ENCODE measurements at places on chromosomes 12 and 14.

DNA sequence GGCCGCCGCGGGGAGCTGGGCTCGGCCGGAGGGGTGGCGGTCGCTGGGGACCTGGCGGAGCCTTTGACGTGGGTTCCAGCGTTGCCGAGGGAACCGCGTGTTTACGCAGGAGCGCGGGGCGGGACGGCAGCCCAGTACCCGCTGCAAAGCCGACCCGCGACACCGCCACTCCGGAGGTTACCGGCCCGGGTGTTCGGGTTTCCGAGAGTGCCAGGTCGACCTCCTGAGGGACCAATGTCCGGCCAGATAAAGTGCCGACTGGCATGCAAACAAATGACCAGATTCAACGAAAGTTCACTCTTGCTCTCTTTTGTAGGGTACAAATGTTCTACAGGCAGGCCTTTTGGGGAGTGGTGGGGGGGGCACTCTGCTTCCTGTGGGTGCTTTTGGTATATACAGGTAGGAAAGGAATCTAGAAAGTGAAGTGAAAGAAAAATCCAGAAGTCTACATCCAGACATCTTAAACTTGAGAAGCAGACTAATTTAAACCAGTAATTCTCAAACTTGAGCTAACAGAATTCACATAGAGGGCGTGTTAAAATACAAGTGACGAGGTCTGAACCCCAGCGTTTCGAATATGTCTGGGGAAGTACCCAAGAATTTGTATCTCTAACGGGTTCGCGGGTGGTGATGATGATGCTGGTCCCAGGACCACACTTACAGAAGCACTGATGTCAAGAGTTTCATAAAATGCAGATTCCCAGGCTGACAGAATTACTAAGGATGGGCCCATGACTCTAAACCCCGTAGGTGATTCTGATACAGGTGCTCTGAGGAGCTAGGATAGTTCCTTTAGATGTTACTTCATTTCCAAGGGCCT, at the start of gene GPR135:
Gene GPR135, minus strand, starts transcription at position 65 of the 820 bp plus-strand sequence. CDS start 154 bp downstream, outside the sequence.
- DNase-seq, result peak; percentile 13

DNA sequence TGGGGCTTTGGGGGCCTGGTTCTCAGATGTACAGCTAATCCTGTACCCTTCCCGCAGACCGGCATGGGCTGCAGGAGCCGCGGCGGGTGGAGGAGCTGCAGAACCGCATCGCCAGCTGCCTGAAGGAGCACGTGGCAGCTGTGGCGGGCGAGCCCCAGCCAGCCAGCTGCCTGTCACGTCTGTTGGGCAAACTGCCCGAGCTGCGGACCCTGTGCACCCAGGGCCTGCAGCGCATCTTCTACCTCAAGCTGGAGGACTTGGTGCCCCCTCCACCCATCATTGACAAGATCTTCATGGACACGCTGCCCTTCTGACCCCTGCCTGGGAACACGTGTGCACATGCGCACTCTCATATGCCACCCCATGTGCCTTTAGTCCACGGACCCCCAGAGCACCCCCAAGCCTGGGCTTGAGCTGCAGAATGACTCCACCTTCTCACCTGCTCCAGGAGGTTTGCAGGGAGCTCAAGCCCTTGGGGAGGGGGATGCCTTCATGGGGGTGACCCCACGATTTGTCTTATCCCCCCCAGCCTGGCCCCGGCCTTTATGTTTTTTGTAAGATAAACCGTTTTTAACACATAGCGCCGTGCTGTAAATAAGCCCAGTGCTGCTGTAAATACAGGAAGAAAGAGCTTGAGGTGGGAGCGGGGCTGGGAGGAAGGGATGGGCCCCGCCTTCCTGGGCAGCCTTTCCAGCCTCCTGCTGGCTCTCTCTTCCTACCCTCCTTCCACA, 7.6 kb downstream of the NR4A1 start:
- peak; percentile 54 for DNase-seq

DNA sequence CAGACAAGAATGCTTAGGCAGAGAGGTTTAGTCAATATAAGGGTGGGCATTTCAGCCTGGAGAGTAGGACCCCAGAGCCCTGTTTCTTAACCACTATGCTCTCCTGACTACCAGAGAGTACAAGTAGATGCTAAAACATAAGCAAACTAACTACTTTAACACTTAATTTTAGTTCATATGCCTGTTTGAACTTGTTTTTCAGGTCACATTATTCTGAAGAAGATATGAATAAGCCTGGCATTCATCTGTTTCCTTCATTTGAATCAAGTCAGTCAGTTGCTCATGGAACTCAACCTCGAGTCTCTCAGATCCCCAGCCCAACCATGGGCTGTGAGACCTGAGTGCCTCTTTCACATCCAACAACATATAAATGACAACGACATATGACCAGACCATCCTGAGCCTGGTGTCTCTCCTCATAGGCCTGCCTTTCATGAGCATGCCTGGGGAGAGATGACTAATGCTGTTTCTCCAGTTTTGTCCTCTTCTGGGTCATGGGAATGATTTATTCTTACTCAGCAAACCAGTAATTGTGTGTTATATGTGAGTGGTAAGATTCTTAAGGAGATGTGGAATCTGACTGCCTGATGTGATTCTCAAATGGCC, 251.1 kb upstream of the BTG1 start:
- DNase-seq, result peak; percentile 58

GRCh38 chr12:1949771-1950470, 31.5 kb upstream of the CACNA2D4 start:
- no peak for DNase-seq

GRCh38 chr12:9935026-9935425, 2.9 kb upstream of the CLEC2A start:
- DNase-seq, result no peak

GRCh38 chr12:13940335-13940865, 41.0 kb downstream of the GRIN2B start:
- DNase-seq, result no peak

DNA sequence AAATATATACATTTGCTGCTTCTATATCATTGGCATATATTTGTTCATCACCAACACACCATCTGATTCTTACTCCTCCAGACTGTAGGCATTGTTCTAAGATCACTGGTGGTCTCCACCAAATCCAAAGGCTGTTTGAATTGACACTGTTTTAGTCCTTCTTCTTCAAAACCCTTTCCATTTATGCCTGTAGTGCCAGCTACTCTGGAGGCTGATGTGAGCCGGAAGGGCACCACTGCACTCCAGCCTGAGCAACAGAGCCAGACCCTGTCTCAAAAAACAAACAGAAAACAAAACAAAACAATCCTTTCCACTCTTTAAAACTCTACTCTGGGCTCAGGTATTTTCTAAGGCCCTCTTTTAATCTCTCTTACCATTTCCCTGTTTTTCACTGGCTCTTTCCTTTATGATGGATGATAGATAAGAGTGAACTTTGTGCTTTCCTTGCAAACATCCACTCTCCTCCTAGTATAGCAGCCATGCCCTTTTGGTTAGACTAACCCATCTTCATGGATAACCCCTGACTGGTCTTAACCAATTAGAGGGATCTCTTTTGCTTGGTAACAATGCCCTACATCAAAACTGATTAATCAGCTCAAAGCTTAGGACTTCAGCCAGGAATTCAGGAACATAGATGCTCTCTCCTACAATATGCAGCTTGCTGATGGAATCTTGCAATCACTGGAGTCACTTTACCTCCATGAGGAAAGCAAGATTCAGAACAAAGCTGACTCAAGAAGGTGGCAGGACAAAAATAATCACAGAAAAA, 24.9 kb downstream of the SPTSSA start:
- DNase-seq, result no peak

- peak; percentile 87 for DNase-seq
Measured at GRCh38 chr12:8156845-8157244, at the start of gene ZNF705A. Gene ZNF705A, plus strand, starts transcription at chr12:8157015. Its CDS starts 15,611 bp downstream, at chr12:8172626.

DNA sequence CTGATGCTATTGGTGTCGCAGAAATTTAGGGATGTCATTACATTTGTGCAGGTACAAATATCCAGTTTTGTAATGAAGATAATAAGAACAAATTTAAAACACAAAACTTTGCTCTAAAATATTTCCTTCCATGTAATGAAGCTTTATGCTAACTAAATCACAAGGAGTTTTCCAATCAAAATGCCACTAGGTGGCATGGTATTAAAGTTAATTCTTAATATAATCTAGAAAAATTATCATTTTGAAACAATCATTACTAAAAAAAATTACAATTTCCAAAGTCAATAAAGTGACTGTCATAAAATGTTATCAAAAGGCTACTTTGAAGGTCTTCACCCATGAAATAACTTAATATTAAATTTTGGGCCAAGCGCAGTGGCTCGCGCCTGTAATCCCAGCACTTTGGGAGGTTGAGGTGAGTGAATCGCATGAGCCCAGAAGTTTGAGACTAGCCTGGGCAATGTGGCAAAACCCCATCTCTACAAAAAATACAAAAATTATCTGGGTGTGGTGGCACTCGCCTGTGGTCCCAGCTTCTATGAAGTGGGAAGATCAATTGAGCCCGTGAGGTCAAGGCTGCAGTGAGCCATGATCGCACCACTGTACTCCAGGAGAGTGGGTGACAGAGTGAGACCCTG, 77.4 kb downstream of the KIF21A start:
- no peak for DNase-seq

DNA sequence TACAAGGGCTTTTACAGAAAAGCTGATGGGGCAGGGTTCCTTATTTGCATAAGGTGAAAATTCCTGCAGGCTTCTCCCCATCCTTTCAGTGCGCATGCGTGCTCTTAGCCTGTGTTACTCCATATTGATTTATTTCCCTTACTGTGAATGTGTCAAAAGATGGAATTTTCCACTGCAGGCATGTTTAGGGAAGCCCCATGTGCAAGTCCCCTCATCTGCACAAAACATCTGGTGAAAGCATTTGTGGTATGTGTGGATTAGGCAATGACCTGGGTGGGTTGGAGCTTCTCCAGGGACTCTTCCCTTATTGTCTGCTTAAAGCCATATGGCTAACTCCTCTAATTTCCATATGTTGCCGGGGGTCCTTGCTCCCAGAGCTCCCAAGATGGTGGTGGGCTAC, 912.7 kb upstream of the LRFN5 start:
- DNase-seq, result no peak

- no peak for DNase-seq
Measured at GRCh38 chr12:16294376-16294956, 17.0 kb upstream of the SLC15A5 start.

GRCh38 chr14:26410189-26410685, 187.6 kb downstream of the NOVA1 start:
- no peak for DNase-seq

DNA sequence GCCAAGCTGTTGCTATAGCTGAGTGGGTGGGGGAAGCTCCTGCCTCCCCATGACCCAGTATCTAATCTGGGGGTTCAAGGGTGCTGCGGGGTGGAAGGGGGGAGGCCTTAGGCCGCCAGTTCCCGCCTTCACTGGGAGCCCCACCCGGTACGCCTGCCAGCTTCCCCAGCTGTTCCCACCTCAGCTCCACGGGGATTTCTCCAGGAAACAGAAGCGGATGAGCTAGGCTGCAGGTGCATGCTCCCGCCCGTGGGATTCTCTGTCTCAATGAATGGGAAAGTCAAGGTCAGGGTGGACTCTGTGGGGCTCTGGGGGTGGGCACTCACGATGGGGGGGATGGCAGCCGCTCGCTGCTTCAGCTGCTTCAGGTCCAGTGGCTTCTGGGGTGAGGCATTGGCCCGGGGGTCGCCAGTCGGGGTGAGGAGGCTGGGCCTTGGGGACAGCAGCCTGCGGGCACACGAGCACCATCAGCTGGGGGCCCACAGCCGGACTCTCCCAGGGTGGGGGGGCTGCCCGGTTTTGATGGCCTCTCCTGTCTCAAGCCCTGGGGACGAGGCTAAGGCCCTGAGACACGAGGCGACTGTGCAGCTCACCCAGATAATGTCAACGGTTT, 68.6 kb downstream of the RFLNA start:
- no peak for DNase-seq

DNA sequence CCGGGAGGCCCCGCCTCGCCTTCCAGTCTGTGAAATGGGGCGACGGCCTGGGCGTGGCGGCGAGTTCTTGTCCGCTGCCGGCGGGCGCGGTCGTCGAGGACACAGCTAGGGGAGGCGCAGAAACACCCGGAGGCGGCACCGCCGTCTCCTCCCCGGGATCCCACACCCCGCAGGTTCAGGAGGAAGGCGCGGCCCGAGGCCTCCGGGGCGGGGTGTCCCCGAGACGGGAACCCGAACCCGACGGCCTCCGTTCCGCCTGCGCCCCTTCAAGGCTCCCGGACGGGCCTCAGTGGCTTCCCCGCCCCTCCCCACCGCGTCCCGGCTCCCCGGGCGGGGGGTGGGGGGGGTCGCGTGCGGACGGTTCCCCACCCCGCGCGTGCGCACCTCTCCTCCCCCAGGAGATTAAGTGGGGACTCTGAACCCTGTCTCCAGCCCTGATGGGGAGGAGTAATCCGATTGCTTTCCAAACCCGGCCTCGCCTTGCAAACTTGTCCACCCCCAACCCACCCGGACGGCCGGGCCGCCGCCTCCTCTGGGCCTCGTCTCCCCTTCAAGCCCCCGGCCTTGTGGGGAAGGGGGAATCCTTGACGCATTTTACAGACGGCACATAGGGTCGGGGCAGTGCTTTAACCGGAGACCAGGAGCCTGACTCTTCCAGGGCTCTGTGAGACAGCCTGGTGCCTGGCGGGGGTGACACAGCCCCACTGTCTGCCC, 35.3 kb upstream of the ANKRD9 start:
- DNase-seq, result no peak

DNA sequence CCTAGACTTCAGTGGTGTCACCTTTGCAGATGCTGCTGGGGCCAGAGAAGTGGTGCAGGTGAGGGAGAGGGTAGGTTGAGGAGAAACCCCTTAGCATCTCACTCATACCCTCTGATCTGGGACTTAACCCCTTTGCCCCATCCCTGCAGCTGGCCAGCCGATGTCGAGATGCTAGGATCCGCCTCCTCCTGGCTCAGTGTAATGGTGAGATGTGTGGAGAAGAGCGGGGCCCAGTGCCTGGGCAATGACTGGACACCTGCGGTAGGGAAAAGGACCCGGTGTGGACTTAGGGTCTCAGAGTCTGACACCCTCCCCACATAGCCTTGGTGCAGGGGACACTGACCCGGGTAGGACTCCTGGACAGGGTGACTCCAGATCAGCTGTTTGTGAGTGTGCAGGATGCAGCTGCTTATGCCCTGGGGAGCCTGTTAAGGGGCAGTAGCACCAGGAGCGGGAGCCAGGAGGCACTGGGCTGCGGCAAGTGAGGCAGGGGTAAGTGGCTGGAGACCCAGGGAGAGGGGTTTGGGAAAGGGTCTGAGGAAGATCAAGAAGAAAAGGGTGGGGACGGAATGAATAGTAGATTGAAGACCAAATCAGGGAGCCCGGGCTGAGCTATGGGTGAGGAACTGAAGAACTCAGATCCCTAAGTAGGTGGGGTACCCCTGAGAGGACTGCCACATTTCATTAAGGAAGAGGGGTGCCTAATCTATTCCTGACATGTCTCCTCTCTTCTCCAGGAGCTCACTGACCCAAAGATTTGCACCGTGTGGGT, 7.6 kb downstream of the B4GALNT1 start:
- no peak for DNase-seq

GRCh38 chr12:21599143-21599999, 5.3 kb downstream of the GYS2 start:
- no peak for DNase-seq

GRCh38 chr12:64876388-64877071, 52.1 kb downstream of the TBC1D30 start:
- no peak for DNase-seq

- peak; percentile 56 for DNase-seq
Measured at GRCh38 chr12:93199831-93200236, 177.9 kb upstream of the NUDT4 start.

GRCh38 chr12:124497658-124498057, 69.8 kb downstream of the NCOR2 start:
- peak; percentile 96 for DNase-seq

GRCh38 chr12:94689646-94690036, 39.3 kb upstream of the TMCC3 start:
- DNase-seq, result no peak
